H9 (cell line): ENCODE measurements at places on chromosomes 11 and 22. TPM values are rescaled to one million over a fixed set of nuclear protein-coding genes. Genes with fewer than 3 reads are reported as not detected.

DNA sequence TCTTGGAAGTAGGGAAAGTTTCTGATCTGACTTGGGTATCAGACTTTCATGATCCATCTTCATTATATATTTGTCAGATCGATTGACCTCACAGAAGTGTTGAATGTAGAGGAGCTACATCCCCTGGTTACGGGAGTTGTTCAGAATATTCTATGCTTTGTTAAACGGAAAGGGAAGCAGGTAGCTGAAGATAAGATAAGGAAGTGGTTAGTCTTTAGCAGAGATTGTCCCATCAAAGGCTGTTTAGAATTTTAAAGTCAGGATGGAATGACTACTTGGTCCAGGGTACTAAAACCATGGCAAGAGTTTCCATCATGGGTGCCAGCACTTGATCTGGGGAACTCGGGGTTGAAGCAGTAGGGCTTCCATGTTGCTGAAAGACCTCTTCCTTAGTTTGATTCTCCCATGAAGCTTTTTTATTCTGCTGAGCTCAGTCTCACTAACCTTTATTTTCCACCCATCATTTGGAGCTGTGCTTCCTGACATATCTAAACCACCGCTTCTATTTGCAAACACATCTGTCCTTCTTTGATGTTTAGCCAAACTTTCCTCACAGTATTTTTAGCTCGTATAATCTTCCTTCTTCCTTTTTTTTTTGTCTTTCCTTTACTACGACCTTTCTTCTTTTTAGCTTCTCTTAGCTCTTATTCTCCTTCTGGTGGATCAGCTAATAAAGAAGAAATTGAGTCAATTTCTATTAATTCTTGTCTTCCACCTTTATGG, 4.0 kb upstream of the C22orf31 start:
- peaks cover 3% of the 10 kb centered on the region; the same call in 1 of the 2 replicates for H3K4me1 ChIP-seq
- peaks cover 9% of the 10 kb centered on the region; the same call in 1 of the 2 replicates for H3K27me3 ChIP-seq
- no peak for DNase-seq
- H3K36me3 ChIP-seq, result no peaks in the 10 kb centered on the region
- H3K27ac ChIP-seq, result no peak overlapping the region

- H3K4me1 ChIP-seq, result no peaks in the 10 kb centered on the region
- H3K27me3 ChIP-seq, result no peaks in the 10 kb centered on the region
- DNase-seq, result no peak
- H3K4me3 ChIP-seq, result no peak overlapping the region
Measured at GRCh38 chr11:90343673-90344072, 120.8 kb upstream of the CHORDC1 start.

DNA sequence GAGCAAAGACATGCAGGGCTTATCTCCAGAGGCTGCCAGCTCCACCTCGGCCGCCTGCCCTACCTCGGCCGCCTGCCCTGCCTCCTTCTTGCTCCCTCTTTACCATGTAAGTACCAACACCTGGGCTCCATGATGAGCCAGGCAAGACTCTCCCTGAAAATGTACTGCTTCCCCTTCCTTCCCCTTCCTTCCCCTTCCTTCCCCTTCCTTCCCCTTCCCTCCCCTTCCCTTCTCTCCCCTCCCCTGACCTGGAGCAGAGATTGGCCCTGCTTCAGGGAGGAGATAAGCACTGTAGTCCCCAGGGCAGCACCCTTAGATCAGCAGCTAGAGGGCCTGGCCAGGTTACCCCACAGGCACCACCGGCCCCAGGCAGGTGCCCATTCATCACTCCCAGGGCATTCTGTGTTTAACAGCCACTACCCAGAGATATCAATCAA, 25.4 kb upstream of the ADORA2A start:
- no peak overlapping the region for H3K27ac ChIP-seq
- H3K27me3 ChIP-seq, result no peaks in the 10 kb centered on the region
- H3K4me3 ChIP-seq, result no peak overlapping the region

Gene TM7SF2
- 74.8 and 76.1 TPM in 2 replicates for total RNA-seq

GRCh38 chr11:133941546-133941945, 15.2 kb downstream of the IGSF9B start:
- DNase-seq, result no peak
- H3K27me3 ChIP-seq, result no peaks in the 10 kb centered on the region
- no peak overlapping the region for H3K27ac ChIP-seq
- no peaks in the 10 kb centered on the region for H3K4me1 ChIP-seq

- H3K27ac ChIP-seq, result no peak overlapping the region
- no peaks in the 10 kb centered on the region for H3K4me1 ChIP-seq
- no peaks in the 10 kb centered on the region for H3K36me3 ChIP-seq
- H3K27me3 ChIP-seq, result no peaks in the 10 kb centered on the region
- DNase-seq, result no peak
Measured at GRCh38 chr11:72856551-72857345, 42.5 kb downstream of the ATG16L2 start.
